ENCODE measurements at places on chromosomes 5 and 9.

GRCh38 chr9:115306865-115307264 is 188.9 kb upstream of the TNC start:
- DNase-seq = no peak

DNA sequence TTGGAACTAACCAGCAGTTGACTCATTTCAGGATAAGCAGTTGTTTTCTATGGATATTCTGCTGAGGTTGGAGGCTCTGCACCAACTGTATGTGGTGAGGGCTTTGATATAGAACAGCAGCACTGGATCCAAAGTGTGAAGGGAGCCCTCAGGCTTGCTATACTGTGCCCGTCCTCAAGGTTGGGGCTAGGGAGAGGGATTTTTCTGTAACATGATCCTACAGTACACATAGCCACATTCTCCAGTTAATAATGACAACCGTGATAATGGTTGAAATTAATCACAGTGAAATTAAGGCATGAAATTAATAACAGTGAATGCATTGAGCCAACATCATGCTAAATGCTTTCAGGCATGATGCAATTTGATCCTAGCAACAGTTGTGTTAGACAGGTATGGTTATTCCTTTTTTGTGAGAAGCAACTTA is 36.7 kb downstream of the ARHGAP26 start:
- no peak for DNase-seq

DNA sequence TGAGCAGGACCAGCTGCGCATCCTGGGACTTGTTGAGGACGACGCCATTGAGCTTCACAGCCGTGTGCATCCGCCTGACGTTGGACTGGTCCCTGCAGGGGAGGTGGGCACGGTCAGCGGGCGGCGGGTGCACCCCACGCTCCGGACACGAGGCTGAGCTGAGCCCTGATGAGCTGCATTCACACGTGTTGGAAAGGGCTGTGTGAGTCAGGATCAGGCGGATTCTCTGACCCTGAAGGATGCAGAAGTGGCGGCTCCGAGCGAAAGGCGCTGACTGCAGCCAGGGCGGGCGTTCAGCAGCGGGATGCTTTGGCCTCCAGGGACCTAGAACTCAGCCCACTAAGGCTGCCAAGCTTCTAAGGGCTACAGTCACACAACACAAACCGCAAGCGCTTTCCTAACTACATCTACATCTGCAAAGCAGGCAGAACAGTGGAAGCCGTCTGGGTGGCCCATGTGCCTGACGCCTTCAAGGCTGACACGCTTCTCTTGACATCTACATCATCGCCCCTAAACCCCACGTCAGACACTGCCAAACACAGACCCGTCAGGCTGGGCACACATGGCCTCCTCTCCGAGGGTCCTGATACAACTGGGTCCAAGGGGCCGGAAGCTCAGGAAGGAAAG is 44.9 kb downstream of the NKD2 start:
- no peak for DNase-seq

- DNase-seq = no peak
Measured at GRCh38 chr9:4138781-4139180, 161.1 kb downstream of the GLIS3 start.

- DNase-seq = no peak
Measured at GRCh38 chr5:78730300-78731094, 81.9 kb upstream of the LHFPL2 start.

- no peak for DNase-seq
Measured at GRCh38 chr5:98768160-98768959, 5.1 kb upstream of the RGMB start.

DNA sequence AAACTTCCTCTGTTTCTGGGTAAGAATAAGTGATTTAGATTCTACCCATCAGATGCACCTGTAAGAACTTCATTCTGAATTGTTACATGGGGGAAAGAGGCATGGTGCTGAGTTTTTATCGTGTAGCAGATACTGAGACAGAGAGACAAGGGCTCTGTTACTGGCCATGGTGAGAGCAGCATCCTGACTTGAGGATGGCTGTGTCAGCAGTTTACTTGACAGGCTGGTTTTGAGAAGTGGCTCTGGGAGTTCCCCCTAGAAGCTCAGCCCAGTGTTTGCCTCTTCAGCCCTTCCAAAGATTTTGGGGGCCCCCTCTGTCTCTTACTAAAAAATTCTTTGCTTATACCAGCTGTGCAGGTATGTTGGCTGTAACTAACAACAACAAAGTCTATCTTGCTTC is 510.5 kb downstream of the LRRC70 start:
- DNase-seq = no peak

- DNase-seq = no peak
Measured at GRCh38 chr5:145629047-145629446, 206.1 kb downstream of the PRELID2 start.

DNA sequence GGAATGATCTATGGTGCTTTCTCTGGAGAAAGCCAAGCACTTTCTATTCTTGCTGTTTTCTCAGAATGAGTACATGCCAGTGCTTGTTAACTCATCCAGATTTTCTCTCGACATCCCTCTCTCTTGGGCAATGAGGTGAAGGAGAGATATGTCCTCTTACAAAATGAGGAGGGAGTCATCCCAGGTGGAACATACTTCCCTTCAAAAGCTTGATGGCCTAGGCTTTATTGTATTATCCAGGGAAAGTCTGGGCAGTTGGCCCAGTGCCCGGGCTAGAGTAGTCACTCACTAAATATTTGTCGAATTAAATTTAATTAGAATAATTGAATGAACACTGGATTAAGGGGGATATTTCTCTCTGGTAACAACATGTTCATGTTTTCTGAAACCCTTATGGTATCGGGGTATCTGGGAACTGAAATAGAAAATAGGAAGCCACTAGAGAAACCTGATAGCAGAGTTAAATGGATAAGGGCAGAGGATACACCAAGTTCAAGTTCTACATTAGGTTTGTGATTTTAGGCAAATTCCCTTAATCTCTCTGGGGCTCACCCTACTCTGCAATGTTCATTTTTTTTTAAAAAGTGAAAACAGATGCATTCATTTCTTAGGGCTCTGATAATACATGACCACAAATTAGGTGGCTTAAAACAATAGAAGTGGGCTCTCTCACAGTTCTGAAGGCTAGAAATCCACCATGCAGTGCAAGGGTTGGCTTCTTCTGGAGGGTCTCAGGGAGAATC is 99.6 kb downstream of the LIFR start:
- no peak for DNase-seq

- DNase-seq = no peak
Measured at GRCh38 chr9:131464354-131465000, 38.2 kb upstream of the POMT1 start.

DNA sequence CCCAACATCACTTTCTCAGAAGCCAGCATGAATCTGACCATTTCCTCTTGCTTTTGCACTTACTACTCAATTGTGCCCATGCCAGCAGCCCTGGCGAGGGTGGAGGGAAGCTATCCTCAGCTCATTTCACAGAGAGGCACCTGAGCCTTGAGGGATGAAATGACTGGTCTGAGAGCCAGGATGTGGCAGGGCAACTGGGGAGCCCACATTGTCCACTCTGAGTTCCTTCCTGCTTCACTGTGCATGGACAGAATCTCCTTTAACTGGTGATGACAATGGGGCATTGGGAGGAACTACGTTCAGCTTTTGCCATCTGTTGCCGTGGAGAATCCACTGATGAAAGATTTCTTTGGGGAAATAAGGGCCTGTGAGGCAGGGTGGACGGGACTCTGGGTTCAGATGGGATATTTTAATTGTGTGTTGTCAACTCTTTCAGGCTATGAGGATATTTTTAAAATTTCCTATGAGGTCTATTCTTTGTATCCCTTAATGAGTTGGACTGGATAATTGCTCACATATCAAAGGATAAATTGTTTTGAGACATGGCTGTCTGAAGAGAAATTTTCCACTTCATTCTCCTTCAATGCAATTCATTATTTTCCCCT is 78.3 kb downstream of the TNC start:
- no peak for DNase-seq

GRCh38 chr5:321726-322251 is 275 bp downstream of the AHRR start:
- DNase-seq = no peak

DNA sequence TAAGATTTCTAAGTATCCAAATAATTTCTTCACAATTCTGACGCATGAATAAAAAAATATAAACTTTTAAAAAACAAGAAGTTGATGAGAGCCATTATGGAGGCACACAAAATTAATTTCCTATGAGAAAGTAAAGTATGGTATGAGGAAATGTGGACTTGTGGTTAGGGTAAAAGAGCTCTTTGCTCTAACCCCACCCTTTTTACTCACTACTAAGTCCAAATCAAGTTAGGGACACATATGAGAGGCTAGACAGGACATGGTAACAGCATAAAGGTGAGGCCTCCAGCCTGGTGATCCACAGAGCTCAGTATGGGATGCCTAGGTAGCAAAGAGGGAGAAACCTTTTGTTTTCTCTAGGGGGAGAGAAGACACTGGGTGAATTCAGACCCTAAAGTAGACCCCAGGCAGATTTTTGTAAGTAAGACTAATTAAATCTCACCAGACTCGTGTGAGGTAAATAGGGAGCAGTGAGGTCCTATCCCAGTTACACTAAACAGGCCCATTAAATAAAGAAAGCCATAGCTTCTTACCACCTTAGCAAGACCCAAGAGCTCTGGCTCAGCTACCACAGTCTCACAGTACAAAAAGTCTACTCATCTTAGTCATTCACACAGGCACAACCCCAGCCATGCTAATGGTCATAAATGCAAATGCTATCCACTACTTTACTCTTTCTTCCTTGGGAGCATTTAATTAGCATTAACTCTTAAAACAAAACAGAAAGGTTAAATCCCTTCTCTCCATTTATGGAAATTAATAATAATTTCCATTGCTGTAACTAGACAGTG is 42.6 kb downstream of the MLLT3 start:
- no peak for DNase-seq

DNA sequence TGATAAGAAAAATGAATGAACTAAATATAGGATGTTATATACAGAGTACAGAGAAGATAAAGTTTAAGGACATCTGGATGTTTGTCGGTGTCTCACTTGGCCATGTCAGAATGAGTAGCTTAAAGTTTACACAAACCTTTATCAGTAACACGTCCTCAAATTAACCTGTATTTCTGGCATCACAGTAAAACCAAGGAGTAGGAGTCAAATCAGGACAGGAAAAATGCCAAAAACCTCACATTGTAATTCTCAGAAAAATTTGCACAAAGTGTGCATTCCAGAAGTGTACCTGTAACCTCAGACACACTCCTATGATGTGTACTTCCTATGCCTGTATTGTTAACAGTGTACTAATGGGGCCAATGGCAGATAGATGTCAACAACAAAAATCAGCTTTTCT is 139.3 kb downstream of the SMC2 start:
- no peak for DNase-seq

GRCh38 chr9:88978034-88978433 is 13.2 kb upstream of the S1PR3 start:
- no peak for DNase-seq

- no peak for DNase-seq
Measured at GRCh38 chr9:128082151-128082550, 14.1 kb downstream of the SLC25A25 start.

GRCh38 chr5:135220394-135221186 is 178.4 kb downstream of the MACROH2A1 start:
- peak; percentile 51 for DNase-seq

DNA sequence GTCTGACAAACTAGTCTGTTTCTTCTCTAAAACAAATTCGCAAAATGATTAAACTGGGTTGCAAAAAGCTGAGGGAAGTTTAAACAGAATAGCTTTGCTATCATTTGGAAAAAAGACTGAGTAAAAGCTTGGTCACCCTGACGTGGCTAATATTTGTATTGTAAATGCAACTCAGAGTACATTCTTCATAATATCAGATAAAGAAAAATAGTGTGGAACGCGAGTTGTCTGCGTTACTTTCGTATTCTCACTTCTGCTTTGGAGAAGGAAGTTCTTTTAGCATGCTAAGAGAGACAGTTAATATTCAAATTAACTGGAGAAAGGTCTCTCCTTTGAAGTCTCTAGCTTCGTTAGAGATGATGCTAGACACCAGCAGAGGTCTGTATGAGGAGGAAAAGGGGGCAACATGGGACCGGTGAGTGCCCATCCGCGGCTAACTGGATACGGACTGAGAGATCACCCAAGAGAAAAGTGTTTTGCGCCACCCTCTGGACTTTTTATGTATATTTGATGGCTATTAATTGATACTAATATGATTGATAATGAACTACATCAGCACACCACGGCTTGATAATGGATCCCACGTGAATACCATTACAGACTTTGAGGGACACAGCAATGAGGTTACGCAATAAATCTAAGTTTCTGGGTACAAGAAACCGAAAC is 2.9 kb upstream of the CNTRL start:
- no peak for DNase-seq

- no peak for DNase-seq
Measured at GRCh38 chr9:136157477-136158265, 39.0 kb upstream of the TMEM250 start.

- no peak for DNase-seq
Measured at GRCh38 chr5:53543401-53543800, 17.0 kb upstream of the NDUFS4 start.

GRCh38 chr9:98147582-98147981 is 28.6 kb upstream of the TRIM14 start:
- DNase-seq = no peak

- no peak for DNase-seq
Measured at GRCh38 chr5:155015239-155015638, 1.7 kb downstream of the KIF4B start.

DNA sequence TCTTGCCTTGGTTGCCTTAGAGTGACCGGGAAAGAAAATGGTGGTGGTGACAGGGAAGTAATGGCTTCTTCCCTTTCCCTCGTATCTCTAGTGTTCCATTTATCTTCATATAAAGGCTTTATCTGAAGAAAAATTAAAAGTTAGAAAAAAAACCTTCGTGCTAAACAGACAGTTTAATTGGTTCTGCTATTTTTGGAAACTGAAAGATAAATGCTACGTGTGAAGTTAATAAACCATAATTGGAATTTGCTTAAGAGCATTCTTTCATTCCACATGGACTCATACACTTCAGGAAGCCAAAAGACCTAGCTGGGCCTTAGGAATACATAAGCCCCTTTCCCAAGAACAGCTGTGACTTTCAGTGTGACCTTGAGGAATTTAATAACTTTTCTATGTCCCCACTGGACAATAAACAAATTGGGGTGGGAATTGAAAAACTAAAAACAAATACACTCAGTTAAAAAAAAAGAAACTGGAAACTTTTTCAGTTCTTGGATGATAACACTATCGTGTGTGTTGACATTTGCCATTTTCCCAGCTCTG is 818.8 kb upstream of the WWC1 start:
- no peak for DNase-seq

All from type B pancreatic cell (in vitro differentiated cells).